Urinary bladder (tissue), 4 donors: ENCODE measurements at places on chromosomes 7 and 10. TPM values are rescaled to one million over a fixed set of nuclear protein-coding genes. Genes with fewer than 3 reads are reported as not detected.

DNA sequence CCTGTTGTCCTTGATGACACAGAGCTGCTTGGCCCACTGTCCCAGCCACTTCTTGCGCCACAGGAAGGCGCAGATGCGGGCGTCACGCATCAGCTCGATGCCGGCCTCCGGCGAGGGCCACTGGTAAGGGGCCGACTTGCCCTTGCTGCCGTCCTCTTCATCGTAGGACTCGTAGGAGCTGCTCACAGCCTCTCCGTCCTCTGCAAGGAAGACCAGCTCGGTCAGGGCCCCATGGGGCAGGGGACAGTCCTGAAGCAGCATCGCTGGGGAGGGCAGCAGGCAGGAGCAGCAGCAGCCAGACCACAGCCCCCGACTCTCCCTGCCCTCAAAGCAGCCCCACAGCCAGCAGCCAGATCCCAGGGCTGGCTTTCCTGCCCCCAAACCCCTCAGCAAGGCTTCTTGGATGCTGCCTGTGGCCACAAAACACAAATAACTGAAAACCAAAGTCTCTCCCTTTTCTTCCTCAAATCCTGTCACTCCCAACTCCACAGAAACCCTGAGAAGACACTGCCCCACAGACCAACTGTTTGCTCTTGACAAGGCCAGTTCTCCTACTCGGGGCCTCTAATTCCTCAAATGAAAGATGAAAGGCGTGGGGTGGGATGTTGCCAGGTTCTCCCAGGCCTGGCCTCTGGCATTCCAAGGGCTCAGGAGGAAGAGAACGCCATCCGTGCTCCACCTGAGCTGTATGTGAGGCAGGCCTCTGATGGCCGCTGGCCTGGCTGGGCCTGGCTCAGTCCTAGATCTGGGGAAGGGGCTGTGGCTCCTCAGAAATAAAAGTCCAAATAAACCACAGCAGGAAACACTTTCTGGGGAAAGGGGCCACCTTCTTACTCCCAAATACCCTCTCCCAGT, 76.7 kb downstream of the VWA2 start:
- DNase-seq, result no peak

DNA sequence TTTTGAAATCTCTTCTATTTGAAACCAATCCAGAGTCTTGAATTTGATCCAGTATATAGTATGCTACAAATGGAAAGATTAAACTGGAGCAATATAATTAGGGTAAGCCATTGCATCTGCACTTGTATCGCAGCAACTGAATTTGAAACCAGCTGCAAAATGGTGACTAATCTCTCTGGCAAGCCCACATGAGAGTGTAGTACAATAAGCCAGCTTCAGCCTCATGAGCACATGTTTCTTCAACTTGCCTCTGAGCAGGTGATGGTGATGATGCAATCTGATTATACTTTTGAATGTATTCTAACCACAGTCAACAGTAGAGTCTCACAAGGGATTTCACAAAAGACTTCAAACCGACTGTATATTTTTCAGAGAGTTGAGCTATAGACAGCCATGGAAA, 829 bp upstream of the RPA3 start:
- no peak for DNase-seq

C10orf143 gene
- 1.6 TPM for total RNA-seq

DNA sequence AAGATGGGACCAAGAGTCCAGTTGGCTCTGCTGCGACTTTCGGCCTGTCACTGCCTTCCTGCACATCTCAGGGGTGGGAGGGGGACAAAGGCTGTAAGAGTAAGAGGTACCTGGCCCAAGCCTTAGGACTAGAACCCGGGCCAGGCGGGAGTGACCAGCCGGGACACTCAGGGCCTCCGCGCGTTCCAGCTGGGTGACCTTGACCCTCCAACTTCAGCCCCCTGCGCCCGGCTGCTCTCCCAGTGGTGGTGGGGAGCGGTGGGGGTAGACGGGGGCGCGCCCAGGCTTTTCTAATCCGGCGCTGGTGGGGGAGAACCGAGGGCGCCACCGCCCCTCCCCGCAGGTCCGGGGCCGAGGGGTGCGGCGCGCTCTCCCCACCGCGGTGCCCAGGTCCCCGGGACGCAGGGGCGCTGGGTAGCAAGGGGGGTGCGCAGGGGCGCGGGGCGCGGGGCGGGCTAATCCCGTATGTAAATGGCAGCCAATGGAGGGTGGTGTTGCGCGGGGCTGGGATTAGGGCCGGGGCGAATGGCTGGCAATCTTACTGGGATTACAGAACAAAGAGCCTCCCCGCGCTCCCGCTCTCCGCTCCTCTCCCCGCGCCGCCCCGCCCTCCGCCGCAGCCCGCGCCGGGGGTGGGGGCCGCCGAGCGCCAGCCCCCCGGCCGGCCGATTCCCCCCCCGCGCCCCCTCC, at the start of gene GTF2IRD1:
TSS of gene GTF2IRD1 (plus strand) at position 585 of the 690 bp plus-strand sequence. CDS start 54,175 bp downstream, outside the sequence.
- DNase-seq, result no peak

SORCS1 gene
- 14.8 TPM for total RNA-seq

ATP6V1F gene
- total RNA-seq, result 38.2 TPM

DNA sequence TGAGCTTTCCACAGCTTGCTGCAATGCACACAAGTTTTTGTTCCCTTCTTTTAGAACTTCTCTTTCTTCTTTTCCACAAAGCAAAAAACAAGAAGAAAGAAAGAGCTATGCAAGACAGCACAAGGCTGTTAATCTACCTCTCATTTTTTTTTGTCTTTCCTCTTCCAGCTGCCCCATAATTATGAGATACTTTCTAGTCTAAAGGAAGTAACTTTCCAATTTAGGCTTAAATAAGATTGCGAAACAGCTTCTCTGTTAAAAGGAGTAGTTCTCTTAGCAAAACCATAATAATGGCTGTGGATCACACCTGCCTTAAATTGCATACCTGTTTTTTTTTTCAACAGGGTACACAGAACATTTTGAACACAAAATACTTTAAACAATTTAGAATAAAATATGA, 56.0 kb downstream of the NDUFB2 start:
- DNase-seq, result no peak

CYP26C1 gene
- not detected for total RNA-seq

DNA sequence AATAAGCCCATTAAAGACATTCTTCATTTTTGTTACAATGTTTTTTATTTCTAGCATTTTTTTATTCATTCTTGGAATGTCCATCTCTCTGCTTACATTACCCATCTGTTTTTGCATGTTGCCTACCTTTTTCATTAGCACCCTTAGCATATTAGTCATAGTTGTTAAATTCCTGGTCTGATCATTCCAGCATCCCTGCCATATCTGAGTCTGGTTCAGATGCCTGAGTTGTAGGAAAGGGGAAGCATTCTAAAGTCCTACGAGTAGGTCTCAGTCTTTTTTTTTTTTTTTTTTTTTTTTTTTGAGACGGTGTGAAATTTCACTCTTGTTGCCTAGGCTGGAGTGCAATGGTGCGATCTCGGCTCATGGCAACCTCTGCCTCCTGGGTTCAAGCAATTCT, 19.7 kb upstream of the NRF1 start:
- DNase-seq, result no peak

DNA sequence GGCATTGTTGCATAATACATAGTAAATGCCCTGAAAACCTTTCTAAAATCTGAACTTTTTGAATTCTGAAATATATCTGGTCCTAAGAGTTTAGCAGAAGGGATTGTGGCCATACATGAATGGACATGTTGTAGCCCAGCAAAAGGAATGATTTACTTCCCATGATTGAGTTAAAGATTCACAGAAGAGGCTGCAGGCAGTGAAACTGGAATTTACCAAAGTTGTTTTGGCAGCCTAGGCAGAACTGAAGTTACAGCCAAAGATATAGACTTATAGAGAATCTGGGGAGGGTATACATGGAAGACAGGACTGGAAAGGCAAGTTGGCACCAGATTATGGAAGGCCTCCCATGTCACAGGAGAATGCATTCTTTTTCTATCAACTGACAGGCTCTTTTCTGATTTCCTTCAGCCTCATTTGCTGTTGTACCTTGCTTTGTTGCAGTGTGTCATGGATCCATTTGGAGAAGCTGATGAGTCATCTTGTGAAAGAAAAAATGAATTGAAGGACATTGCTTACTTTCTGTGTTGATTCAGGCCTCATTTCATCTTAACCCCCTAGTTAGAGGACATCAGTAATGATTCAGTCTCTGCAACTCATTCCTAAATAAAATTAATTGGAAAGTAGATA, 356.2 kb upstream of the LRGUK start:
- DNase-seq, result no peak

- no peak for DNase-seq
Observed at GRCh38 chr7:11078247-11078834, 104.7 kb downstream of the PHF14 start.

DNA sequence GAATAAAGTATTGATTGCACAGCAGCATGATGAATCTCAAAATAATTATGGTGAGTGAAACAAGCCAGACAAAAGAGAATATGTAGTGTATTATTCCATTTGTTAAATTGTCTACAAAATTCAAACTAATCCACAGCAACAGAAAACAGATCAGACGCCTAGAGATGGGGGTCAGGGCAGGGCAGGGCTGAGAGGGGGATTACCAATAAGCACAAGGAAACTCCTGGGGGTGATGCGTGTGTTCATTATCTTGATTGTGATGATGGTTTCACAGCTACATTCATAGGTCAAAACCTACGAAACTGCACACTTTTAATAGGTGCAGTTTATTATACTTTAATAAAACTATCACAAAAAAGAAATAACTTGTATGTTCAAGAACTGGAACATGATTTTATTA, 132.7 kb upstream of the CDK6 start:
- no peak for DNase-seq

DNA sequence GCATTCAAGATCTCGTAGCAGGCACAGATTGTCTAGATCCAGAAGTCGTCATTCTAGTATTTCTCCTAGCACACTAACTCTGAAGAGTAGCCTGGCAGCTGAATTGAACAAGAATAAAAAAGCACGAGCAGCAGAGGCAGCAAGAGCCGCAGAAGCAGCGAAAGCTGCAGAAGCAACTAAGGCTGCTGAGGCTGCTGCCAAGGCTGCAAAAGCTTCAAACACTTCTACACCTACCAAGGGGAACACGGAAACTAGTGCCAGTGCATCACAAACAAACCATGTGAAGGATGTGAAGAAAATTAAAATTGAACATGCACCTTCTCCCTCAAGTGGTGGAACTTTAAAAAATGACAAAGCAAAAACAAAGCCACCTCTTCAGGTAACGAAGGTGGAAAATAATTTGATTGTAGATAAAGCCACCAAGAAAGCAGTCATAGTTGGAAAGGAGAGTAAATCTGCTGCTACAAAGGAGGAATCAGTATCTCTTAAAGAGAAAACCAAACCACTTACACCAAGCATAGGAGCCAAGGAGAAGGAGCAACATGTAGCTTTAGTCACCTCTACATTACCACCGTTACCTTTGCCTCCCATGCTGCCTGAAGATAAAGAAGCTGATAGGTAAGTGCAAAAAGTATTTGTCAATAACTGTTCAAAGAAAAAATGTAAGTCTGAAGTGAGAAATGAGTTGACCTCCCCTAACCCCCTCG, 37.7 kb downstream of the CDK13 start:
- DNase-seq, result no peak

AKR1C4 gene
- total RNA-seq, result not detected

- DNase-seq, result no peak
Observed at GRCh38 chr7:130845581-130846085, 111.6 kb upstream of the KLF14 start.

DNA sequence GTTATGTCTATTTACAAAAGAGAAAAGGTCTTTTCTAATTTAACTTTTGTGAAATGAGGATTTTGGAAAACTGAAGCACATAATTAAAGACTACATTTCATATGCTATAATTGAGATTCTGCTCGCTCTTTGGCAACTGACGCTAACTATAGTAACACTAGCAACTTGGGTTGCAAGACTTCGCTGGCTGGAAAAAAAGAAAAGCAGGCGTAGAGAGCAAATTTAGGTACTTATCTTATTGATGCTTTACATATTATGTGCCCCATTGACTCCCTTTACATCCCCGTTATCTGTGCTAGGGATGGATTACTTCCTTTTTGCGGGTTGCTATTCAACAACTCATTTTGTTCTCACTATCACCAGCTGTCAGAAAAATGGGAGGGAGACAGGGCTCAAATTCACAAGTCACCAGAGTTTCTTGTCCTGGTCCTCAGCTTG, 10.5 kb downstream of the SEMA3C start:
- DNase-seq, result no peak

DNA sequence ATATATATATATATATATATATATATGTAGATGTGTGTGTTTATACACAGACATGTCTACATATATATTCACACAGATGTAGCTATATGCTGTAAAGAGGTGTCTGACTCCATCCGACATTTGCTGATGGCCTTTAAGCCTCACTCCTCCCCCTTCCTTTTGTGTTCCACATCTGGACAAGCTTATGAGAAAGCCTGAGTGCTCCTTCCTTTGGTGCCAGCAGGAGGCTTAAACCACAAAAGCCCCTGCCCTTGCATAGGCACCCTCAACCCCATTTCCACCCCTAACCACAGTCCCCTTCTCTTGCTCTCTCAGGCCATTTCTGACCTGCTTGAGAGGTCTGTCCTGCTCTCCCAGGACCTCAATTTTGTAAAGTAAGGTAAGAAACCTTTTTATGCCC, 98.7 kb downstream of the SVOPL start:
- no peak for DNase-seq

GJD4 gene
- total RNA-seq, result not detected

DNA sequence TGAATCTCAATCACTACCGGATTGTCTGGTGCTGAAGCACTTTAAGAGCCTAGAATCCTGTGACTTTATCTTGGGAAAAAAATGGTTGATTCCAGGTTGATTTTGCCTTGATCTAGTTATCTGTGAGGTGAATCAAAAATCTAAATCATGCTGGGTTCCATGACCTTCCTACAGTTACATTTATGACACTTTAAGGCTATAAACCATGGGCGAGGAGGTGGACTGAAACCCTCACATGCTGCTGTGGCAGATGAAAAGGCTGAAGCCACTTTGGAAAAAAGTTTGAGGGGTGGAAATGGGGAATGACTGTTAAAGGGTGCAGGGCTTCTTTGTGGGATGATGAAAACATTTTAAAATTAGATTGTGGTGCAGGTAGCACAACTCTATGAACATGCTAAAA, 17.5 kb downstream of the SLC16A9 start:
- DNase-seq, result no peak

DNA sequence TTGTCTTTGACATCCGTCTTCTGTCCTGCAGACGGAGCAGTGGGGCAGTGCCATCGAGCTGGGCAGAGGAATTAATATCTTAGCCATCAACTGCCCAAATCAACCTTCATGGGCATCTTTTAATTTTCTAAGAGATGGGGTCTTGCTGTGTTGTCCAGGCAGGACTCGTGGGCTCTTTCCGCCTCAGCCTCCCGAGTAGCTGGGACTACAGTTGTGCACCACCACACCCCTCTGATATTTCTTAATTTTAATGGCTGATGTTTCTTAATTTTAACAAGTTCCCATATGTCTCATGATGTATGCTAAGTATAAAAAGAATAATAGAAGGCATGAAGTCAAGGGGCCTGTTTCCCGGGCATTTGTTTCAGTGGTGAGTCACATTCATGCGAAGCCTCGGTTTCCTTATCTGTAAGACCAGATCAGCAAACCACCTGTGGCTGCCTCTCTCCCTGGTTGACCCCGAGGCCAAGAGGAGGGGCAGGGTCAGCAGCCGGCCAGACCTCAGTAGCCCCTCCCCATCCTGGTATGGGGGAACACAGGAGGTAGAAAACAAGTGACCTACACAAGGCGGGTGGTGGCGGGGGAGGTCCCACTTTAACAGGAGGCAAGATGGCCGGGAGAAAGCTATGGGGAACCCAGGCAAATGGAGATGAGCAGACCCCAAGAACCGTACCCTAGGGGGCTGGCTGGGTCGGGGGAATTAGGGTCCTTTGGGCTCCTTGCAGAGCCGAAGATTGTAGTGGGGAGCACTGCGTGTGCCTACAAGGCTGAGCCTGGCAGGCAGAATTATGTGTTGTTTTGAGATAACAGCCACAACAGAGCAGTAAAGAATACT, 85.5 kb downstream of the CUX1 start:
- DNase-seq, result no peak
